NCI-H460 (cell line): ENCODE measurements at places on chromosomes 7 and 10. TPM values are rescaled to one million over a fixed set of nuclear protein-coding genes. Genes with fewer than 3 reads are reported as not detected.

Gene GPNMB
- 1.4 and 2.7 TPM in 2 replicates for total RNA-seq

Gene ADAM12
- 0.95 and 1.1 TPM in 2 replicates for total RNA-seq

Gene ENTPD1
- not detected in 2 replicates for total RNA-seq

Gene AFAP1L2
- 0.06 TPM in 1 of 2 replicates, not detected in the other for total RNA-seq

Gene GDF2
- total RNA-seq, result not detected in 2 replicates

Gene DNAJC12
- total RNA-seq, result 45.5 and 53.7 TPM in 2 replicates

Gene SPDYE11
- 0.54 and 0.55 TPM in 2 replicates for total RNA-seq

Gene SMARCD3
- 39.0 and 43.5 TPM in 2 replicates for total RNA-seq

Gene CC2D2B
- total RNA-seq, result not detected in 2 replicates

Gene SPACDR
- 0.27 and 0.43 TPM in 2 replicates for total RNA-seq

Gene PTPN20
- 18.1 and 21.1 TPM in 2 replicates for total RNA-seq

Gene HIF1AN
- total RNA-seq, result 7.8 and 9.3 TPM in 2 replicates

Gene UPK3BL2
- 5.0 and 11.7 TPM in 2 replicates for total RNA-seq
